Hypothalamus (tissue), 51 donors: ENCODE measurements at places on chromosomes 2 and 18.
A peak's percentile ranks its signal among the peaks of the same experiment; 100 is the strongest.

DNA sequence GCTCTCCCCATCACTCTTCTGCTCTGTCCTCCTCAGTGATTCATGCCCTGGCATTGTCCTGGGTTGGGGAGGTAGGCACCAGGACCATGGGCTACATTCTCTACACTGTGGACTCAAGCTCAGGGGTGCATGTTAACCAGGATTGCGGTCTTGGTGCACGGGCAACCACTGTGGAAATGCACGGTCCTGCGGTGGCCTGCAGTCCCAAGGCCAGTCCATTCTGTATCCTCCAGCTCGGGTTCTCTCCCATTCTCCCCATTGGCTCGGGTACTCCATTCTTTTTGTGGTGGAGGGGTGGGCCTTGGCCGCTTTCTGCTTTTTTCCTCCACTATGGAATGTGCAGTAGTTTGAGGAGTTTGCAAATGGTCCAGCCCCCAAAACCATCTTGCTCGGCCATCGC lies 215.0 kb upstream of the MYT1L start:
- no peak for DNase-seq

GRCh38 chr2:26179446-26179913 lies 6.6 kb downstream of the GAREM2 start:
- DNase-seq: peak; percentile 59

- no peak for DNase-seq
Observed at GRCh38 chr2:226583715-226584114, 215.9 kb downstream of the IRS1 start.

GRCh38 chr2:65032019-65032975 lies 23.9 kb upstream of the CEP68 start:
- DNase-seq: no peak

DNA sequence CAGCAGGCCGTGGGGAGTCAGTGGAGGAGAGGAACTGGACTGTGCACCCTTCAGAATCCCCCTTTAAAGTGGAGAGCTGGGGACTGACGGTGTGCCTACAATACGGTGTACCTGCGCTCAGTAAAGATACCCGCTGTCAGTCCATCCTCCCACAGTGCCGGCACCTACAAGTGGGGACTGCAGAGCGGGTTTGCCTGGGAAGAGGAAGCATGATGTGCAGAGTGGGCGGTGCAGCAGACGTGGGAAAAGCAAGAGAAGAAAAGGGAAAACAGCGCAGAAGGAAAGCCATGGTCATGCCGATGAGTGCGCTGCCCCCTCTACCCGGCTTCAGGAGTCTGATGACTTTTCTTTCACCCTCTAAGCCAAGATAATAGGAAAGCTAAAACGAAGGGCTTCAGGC lies 148.0 kb downstream of the TPO start:
- no peak for DNase-seq

DNA sequence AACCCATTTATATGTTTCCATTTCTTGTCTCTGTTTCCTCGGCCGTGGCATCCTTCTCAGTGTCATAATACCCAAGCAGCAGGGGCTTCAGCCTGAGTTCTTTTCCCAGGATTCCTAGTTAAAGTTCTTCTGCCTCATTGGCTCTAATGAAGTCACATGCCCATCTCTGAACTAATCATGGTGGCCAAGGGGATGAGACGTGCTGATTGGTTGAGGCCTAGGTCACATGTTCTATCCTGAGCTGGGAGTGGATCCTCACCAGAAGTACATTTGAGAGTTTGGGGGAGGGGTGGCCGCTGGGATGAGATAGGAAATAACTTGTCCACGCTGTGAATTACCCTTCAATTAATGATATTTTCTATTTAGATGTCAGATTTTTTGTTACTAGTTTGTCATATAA lies 3.8 kb upstream of the UGT1A5 start:
- no peak for DNase-seq

DNA sequence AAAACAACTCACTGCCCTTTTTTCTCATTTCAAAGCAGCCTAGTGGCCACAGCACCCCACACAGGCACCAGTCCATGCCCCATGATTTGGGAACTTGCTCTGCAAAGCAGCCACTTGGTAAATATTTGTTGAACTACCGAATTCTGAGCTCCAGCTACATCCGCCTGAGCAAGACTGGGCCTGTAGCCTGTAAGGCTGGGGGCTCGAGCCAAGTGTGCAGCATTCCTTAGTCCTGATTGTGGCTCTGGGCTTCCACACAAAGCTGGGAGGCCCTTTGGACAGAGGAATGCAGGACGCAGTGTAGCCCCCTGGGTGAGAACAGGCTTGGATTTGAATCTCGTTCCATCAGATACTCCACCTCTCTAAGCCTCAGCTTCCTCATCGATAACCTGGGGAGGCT lies 88.4 kb downstream of the ACTR2 start:
- peak; percentile 23 for DNase-seq

GRCh38 chr2:14125624-14126293 lies 506.8 kb upstream of the LRATD1 start:
- no peak for DNase-seq

- DNase-seq: no peak
Observed at GRCh38 chr18:23405636-23406035, 47.5 kb upstream of the RIOK3 start.

DNA sequence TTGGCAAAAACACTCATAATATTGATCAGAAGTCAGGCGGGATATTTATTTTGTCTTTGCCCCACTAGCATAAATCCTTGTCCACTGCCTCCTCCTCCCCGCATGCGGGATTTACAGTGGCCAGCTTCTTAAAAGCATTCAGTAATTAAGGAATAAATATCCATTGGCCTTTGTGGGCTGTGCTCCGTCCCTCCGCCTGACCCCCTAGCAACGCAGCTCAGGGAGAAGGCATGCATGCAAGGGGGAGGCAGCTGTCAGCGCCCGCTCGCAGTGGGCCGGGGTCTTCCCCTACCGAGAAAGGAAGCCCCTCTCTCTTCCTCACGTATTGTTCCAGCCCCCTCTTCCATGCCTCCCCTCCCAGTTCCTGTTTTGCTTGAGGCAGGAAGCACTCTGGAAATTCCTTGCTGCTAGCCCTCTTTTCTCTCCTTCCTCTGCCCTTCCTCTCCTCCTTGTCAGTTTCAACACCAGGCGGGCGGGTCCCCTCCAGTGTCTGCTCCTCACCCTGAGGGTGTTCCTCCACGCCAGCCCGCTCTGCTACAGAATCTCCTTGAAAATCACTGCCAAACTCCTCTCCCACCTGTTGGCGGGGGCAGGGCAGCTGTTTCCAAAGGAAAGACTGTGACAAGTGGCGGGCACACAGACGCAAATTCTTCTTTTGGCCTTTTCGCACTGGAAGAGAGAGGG lies 60.1 kb downstream of the GBX2 start:
- DNase-seq: no peak

DNA sequence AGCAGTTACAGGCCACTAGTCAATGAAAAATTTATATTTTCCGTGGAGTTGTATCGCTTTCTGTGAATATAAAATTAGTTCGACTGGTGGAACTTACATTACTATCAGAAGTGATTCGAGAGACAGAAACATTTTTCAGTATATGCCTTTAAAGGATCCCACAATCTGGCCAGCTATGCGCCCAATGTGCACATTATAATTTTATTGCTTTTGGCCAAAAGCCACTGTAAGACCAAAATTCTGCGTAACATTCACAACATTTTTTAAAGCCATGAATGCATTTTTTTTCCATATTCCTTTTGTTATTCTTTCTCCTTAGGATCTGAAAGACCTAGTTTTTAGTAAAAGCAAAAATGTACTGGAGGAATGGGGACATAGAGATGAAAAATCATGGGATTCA lies 131.0 kb upstream of the CHAC2 start:
- DNase-seq: no peak

DNA sequence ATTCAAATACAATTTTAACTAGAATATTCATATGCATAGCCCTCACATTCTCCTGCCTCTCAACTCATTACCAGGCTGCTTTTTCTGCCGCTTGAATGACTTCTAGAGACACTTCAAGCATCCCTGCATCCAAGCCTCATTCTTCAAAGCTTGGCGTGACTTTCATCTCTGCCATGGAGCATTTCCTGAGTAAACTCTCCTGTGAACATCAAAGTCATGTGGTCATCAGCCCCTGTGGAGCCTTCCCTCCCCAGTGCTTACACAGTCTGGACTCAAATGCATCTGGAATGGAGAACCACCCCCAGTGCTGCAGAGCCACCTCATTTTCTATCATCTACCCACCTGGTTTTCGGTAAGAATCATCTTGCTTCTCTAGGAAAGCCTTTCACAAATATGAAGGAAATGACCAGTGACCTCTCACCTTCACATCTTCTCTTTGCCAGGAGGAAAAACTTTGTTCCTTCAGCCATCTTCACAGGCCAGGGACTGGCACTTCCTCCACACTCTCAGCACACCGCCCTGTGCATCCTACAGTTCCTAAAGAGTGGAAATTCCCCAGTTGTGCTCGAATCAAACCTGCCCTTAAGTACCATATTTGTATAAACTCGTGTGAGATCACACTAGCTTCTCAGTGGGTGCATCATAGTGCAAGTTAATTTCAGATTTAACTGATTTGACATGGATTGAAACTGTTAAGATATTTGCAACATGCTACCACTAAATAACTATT lies 116.4 kb downstream of the COL6A3 start:
- DNase-seq: no peak

DNA sequence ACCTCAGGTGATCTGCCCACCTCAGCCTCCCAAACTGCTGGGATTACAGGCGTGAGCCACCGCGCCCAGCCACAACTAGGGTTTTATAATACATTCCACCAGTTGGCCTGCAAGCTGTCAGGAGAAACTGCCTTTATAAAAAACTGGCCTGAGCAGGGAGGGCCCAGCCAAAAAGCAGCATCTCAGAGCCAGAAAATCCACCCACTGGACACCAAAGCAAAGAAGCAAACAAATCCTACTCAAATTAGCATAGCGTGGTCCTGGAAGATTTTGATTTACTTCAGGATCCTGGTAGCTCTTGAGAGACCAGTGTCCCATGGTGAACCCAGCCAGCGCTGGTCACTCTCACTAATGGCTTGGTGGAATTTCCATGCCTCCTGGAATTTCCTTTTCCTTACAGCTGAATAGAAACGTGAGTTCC lies 60.0 kb upstream of the PXDN start:
- no peak for DNase-seq

GRCh38 chr2:61750624-61751023 lies 103.2 kb downstream of the FAM161A start:
- no peak for DNase-seq

DNA sequence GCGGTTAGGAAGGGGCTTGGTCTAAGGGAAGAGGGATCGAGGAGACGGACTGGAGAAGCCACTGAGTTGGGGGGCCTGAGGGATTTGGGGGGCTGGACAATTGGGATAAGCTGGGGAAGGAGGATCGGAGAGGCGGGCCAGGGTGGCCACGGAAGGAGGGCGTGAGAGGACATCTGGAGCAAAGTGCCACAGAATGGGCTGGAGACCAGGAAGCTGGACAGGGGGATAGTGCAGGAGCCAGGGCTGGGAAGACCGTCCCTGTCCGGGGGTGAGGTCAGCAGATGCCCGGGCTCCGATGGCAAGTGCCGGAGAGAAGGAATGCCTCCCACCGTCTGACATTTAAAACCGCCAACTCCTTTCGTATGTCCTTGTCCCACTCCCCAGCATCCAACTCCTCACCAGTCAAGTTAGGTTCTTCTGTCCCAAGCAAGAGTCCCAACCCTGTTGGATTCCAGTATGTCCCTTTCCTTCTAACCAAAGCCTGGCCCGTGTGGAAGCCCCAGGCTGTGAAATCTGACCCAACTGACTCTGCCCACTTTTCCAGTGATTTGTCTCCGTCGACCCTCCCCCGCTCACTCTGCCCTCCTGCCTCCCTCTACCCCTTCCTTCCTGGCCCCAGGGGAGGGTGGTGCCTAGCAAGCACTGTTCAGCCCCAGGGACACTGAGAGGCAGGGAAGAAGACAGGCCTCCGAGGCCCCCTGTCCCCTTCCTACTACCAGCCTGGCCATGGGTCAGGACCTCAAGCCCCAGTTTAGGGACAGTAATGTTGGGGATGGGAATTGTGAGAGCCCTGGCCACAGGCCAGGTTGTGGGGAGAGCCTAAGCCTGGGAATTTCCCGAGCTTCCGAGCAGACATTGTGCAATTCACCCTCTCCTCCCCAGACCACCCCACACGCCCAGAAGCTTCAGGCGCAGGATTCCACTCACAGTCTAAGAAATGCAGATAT lies 31.5 kb upstream of the TMBIM1 start:
- DNase-seq: no peak

GRCh38 chr2:237878-238277 lies 26.0 kb downstream of the SH3YL1 start:
- DNase-seq: no peak

DNA sequence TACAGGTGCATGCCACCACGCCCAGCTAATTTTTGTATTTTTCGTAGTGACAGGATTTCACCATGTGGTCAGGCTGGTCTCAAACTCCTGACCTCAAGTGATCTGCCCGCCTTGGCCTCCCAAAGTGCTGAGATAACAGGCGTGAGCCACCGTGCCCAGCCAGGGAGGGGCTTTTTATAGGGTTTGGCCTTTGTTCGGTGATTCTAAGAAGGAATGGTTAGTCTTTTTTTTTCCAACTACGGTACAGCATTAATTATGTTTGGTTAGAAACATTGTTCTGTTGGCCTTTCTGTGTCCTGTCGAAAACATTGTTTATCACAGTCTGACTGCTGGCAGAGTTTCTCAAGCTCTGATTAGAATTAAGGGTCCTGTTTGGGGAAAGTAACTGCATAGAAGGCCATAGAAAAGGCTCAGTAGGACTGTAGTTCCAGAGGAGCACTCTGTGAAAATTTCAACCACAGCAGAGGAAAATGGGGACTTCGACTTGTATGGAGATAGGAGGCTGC lies 19.3 kb upstream of the SMCHD1 start:
- DNase-seq: no peak

- DNase-seq: no peak
Observed at GRCh38 chr2:234968631-234969305, 17.0 kb downstream of the SH3BP4 start.

DNA sequence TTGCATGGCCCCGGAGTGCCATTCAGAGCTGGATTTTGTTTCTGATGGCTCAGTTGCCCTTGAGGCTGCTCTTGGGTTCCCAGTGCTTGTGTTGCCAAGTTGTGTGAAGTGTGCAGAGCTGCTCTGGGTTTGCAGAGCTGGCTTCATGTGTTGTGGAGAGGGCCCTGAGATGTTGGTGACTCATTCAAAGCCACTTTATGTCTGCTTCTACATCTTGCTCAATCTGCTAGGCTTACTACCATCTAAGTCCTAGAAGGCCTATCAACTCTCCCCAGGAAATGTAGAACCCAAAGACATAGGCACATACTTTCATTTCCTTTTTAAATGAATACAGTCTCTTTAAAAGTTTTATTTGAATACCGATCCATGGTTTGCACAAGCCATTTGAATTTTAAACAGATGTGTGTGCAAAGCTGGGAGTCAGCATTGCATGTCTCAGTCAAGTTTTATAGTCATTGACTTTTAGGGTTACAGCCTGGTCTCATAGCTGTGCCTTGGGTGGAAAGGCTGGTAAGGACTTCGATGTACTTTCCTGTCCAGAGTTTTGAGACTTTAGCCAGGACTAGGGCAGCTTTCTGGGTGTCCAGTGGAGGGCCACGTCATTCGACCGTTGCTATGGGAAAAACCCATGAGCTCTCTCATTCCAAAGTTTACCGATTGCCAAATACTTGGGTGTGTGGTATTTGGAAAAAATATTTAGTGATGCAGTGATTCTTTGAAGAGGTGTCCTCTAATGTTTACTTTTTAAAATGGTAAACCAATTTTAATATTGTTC lies 105.0 kb downstream of the LTBP1 start:
- no peak for DNase-seq
